ENCODE measurements at places on chromosomes 5 and 9.

- no peak for DNase-seq
Measured at GRCh38 chr9:86128235-86128822, 29.0 kb upstream of the GOLM1 start.

DNA sequence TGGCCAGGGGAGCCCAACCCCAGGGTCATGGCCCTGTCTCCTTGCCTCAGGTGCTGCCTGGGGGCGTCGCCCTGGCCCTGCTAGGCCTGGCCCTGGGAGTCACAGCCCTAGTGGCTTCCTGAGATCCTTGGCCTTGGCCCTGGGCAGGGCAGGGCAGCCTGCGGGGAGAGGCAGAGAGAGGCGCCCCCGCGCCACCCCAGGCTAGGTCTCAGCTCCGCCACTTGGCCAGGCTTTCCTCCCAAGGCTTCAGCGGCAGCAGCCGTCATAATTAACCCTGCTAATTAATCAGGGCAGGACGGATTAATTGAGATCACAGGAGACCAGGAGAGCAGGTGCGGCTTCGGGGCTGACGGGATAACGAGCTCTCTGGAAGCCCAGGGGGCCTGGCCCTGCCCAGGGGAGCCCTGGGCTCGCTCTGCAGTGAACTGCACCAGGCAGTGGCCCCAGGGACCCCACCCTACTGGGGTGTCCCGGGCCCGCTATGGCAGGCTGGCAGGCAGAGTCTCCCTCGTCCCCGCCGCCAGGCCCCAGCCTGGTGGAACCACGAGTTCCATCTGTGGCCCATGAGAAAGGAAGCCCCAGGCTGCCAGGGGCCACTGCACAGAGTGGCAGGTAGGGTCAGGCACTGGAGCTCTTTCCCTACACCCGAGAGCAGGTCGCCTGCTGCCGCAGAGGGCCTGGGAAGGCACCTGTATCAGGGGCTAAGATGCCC is 269.6 kb downstream of the PBX3 start:
- no peak for DNase-seq

GRCh38 chr5:167710444-167711073 is 580.9 kb upstream of the WWC1 start:
- DNase-seq = no peak

DNA sequence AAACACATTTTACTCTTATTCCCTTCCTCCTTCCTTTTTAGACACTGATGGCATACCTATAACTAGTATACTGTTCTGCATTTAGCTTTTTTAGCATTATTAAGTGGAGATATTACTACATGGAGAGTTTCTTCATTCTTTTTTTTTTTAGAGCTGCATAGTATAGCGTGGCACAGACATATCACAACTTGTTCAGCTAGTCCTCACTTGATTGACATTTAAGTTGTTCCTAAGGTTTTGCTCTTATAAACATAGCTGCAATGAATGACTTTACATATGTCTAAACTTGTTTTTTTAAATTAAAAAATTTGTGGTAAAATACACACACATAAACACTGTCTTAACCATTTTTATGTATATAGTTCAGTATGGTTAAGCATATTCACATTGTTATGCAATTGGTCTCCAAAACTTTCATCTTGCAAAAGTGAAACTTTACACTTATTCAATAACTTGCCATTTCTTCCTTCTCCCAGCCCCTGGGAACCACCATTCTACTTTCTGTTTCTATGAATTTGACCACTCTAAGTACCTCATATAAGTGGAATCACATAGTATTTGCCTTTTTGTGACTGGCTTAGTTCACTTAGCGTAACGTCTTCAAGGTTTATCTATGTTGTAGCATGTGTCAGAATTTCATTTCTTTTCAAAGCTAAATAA is 48.7 kb downstream of the ANKDD1B start:
- DNase-seq = no peak

GRCh38 chr5:43305948-43306565 is 7.2 kb downstream of the HMGCS1 start:
- DNase-seq = no peak

DNA sequence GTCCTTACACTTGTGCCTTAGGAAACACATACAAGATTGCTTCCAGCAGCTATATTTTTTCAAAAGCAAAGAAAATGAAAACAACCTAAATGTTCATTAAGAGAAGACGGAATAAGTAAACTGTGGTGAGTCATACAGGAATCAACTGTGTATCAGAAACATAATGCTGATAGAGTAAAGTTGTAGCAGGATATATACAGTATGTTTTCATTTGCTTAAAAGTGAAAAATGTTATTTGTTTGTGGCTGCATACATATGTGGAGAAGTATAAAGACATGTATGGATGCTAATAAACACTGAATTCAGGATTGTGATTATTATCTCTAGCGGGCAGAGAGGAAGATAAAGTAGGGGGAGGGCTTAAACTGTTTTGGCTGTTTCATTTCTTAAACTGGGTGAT is 8.3 kb downstream of the DCTN4 start:
- DNase-seq = no peak

GRCh38 chr5:102799017-102799416 is 43.9 kb downstream of the PAM start:
- no peak for DNase-seq

DNA sequence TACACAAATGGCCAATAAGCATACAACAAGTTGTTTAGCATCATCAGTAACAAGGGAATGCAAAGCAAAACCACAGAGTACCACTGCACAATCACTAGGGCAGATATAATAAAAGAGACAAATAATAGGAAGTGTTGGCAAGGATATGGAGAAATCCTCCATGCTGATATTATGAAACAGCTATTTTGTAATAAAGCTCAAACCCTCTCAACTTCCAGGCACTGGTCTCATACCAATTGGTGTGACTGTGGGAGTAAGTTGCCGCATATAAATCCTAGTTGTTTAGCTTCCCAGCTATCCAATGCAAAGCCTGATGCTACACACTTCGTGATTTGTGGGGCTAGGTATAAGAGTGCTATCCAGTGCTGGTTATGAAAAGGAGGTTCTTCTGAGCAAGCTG is 88.6 kb downstream of the SMIM23 start:
- DNase-seq = no peak

GRCh38 chr9:108803428-108804065 is 52.2 kb downstream of the ACTL7B start:
- no peak for DNase-seq

DNA sequence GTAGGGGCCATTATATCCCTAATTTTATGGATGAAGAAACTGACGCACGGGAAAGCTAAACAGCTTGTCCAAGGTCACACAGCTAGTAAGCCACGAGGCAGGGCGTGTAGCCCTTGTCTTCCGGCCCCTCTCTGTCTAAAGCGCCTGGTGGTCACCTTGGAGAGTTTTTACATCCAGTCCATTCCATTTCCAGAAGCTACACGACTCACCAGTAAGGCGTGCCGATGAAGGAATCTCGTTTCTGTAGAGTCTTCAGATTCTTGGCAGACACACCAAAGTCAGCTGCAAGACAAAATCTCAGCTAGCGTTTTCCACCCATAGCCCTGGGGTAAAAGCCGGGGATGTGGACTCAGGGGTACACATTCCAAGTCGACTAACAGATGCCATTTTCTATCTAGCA is 80.5 kb downstream of the STK10 start:
- DNase-seq = no peak

DNA sequence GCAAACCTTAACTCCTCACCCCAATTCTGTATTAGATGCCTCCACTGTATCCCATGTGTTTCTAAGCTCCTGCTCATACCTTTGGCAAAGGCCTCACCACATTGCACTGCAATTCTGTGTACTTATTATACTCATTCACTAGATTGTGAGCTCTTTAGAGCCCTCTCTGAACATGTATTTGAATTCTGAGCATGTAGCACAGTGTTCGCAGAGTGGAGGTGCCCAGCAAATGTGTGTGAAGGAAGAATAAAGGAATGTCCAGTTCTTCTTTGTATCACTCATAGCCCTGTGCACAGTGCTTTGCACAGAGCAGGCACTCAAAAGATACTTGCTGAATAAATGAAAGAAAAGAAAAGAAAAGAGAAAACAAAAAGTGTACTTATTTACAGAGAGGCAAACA is 301.1 kb upstream of the EFNA5 start:
- DNase-seq = no peak

GRCh38 chr5:165956854-165957253 is 2334.6 kb upstream of the WWC1 start:
- no peak for DNase-seq

- no peak for DNase-seq
Measured at GRCh38 chr5:35096932-35097331, 49.2 kb upstream of the AGXT2 start.

- no peak for DNase-seq
Measured at GRCh38 chr9:80811656-80812055, 877.7 kb downstream of the TLE1 start.

DNA sequence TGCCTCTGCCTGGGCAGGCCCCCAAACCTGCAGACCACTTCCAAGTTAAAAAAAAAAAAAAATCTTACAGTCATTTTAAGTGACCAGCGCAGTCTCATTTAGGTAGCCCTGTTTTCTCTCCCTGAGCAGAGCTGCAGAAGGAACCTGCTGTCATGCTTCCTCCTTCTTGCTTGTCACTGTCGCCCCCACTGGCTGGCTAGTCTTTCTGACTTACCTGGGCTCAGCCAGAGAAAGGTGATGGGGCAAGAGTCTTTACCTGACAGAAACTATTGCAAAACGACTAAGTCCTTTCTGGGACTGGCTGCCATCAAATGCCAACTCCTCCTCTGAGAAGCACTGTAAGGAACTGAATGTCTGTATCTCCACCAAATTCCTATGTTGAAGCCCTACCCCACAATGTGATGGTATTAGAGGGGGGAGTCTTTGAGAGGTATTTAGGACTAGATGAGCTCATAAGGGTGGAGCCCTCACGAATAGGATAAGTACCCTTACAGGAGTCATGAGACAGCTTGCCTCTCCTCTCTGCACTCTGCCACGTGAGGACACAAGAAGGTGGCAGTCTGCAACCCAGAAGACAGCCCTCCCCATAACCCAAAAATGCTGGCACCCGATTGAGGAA is 58.4 kb upstream of the SHC3 start:
- no peak for DNase-seq

GRCh38 chr9:136526625-136527066 is 19.2 kb downstream of the NOTCH1 start:
- no peak for DNase-seq

- DNase-seq = no peak
Measured at GRCh38 chr5:172642926-172643871, 2.1 kb downstream of the NEURL1B start.

- DNase-seq = no peak
Measured at GRCh38 chr9:34636791-34637355, 714 bp downstream of the SIGMAR1 start.

GRCh38 chr9:35976726-35977125 is 18.8 kb upstream of the OR2S2 start:
- DNase-seq = no peak

DNA sequence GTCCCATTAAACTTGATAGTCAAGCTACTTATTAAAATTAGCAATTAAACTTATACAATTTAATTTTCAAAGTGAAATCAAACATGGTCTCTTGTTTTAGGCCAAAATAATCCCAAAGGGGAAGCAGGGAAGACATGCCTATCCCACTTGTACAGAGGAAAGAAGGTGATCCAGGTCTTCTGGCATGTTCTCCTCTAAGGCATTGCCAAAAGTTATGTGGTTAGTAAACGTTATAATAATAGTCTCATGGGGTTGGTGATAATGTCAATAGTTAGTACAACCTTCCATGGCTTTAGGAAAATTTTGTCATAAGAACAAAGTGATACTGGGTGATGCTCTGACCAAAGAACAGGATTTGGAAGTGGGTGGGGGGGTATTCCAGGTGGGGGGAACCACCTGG is 52.8 kb downstream of the ROR2 start:
- no peak for DNase-seq

DNA sequence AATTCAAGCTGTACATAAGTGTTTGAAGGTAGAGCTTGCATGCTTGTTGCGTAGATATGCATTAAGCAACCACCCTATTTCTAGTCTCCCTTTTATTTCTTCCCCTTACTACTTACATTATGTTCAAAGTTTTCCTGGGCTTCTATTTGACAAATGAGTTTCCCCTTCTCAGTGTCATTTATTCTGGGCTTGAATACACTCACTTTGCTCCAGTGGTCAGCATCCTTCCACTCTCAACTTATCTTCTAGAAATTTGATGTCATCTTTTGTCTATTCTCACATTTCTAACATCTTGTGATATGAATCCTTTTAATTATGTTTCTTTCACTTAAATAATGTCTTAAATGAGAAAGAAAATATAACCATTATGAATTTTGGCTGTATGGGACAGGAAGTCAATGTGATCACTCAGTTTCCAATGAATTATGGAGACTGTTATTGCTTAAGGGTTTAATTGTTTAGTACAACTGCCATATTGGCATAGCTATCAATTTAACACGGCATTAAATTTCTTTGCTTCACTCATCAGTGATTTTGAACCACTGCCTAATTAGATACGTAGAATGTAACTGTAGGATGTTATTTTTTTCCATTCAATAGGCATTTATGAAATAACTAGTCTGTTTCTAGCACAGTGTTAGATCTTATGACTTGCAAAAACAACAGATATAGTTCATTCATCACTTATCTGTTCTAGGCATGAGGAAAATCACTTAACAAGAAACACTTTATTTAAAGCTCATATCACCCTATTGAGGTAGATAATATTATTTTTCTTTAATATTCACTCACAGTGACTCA is 105.5 kb upstream of the CDH12 start:
- DNase-seq = no peak

DNA sequence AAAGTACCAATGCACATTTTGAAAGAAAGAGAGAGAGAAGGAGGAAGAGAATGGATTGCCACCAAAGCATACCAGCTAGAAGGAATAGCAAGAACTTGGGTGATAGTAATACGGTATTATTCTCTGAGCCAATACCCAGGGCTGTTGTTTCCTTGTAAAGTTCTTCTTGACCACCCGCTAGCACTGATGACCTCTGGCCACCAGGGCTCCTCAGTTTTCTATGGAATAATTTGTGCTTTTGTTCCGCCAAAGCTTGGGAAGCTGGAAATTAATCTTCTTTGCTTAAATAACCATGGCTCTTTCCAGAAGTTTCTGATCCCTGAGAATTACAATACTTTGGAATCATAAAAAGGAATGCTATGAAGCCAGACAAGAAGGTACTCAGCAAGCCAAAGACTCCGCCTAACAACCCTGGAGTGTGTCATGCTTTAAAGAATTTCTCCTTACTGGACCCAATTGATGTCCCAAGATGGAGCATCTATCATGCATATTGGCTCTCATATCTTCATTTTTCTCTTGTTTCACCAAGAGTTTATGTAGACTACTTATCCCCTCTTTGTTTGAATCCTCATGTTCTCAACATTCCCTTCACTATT is 29.8 kb downstream of the OR2K2 start:
- no peak for DNase-seq

DNA sequence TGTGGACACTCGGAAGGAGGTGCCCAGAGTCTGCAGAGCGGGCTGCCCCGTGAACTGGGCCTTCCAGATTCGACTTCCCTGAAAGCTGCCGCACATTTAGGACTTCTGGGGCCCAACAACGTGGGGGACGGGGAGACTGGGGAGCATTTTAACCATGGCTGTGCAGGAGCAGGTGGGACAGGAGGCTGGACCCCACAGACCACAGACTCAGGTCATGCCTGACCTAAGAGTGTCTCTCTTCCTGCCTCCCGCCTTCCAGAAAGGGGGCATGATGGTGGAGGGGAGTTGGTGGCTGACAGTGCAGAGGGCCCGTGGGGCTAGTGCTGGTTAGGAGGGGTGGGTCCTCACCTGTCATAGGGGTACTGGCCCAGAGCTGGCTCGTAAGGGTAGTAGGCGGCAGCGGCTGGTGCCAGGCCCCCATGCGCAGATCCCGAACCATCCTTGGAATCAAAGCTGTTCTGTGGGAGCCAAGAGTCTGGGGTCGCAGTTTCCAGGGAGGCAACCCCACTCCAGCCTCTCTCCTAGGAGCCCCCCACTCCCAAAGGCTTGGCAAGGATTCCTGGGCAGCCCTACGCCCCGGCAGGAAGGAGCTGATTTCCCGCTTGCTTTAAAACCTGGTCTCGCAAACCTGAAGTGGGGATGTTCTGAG is 2.2 kb downstream of the IRX4 start:
- no peak for DNase-seq
